Activated CD8-positive, alpha-beta memory T cell treated with anti-CD3 and anti-CD28 coated beads for 48 hours (primary cell): ENCODE measurements at places on chromosomes 11 and 22.

DNA sequence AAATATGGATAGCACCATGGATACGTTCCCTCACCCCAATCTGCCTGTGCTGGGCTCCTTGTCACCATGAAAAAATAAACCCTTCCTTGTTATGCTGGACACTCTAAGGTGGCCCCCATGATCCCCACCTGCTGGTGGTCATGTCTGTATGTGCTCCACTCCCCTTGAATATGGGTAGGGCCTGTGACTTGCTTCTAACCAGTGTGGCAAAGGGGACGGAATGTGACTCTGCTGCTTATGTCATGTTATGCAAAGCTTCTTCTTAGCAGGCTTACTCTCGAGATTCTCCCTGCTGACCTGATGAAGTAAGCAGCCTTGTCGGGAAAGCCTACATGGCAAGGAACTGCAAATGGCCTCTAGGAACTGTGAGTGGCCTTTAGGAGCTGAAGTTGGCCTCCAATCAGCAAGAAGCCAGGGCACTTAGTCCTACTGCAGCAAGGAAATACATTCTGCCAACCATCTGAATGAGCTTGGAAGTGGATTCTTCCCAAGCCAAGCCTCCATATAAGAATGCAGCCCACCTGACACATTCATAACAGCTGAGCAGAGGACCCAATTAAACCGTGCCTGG, 159.9 kb downstream of the CCDC34 start:
- DNase-seq, result no peak

DNA sequence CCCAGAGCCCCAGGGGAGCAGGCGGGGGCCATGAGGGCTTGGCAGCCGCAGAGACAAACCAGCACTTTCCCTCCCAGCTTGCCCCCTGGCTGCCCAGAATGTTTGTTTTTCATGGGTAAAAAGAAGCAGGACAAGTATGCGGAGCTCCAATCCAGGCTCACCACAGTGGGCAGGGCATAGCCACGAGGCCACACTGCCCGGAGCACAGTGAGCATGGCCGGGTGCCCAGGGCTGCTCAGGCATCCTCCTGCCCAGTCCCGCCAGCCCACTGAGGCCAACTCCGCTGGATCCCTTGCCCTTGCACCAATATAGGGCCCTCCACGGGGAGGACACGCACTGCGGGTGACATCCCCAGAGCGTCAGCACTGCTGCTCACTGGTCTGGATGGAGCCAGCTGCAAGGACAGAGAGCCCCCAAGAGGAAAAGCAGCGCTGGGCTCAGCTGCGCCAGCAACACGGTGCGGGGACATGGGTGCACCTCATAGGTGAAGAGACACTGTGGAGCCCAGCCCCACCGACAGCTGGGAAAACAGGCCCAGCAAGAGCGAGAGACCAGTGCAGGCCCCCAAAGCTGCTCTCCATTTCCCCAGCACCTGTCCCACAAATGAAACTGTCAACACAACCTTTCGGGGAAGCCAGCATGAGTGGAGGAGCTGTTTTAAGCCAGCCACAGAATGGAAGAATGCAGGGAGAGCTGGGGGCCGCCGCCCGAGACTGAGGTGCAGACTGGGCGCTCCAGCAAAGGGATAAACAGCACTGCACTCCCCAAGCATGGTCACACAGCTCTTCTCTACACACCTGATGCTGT, 24.8 kb downstream of the ARVCF start:
- no peak for DNase-seq

GRCh38 chr11:81010631-81011030, 1569.8 kb upstream of the TENM4 start:
- no peak for DNase-seq

DNA sequence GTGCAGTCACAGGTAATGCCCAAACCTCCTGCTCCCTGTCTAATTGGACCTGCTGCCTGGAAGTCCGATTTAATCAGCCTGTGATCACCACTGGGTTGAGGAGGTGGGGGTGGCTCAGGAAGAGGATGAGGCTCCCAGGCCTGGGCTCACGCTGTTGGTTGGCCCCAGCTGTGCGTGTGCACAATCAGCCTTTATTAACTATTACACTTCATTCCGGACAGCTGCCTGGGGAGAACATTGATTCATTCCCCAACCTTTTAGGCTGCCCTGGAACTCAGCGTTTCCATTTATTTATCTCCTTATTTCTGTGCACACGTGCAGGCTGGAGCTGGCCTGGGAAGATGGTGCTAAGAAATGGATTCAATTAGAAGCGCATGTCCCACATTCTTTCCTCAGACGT, 123.4 kb downstream of the DSCAML1 start:
- no peak for DNase-seq

- no peak for DNase-seq
Measured at GRCh38 chr11:111918390-111919256, at the start of gene C11orf52. C11orf52 (plus strand) TSS chr11:111918913; CDS start chr11:111918973, 60 bp downstream.

- DNase-seq, result no peak
Measured at GRCh38 chr11:115190196-115190595, 314.0 kb downstream of the CADM1 start.

GRCh38 chr11:1755692-1756561, 5.5 kb upstream of the IFITM10 start:
- DNase-seq, result no peak

- no peak for DNase-seq
Measured at GRCh38 chr11:120346233-120346632, 10.0 kb downstream of the ARHGEF12 start.

GRCh38 chr22:42228483-42228882, 42.0 kb downstream of the TCF20 start:
- no peak for DNase-seq

DNA sequence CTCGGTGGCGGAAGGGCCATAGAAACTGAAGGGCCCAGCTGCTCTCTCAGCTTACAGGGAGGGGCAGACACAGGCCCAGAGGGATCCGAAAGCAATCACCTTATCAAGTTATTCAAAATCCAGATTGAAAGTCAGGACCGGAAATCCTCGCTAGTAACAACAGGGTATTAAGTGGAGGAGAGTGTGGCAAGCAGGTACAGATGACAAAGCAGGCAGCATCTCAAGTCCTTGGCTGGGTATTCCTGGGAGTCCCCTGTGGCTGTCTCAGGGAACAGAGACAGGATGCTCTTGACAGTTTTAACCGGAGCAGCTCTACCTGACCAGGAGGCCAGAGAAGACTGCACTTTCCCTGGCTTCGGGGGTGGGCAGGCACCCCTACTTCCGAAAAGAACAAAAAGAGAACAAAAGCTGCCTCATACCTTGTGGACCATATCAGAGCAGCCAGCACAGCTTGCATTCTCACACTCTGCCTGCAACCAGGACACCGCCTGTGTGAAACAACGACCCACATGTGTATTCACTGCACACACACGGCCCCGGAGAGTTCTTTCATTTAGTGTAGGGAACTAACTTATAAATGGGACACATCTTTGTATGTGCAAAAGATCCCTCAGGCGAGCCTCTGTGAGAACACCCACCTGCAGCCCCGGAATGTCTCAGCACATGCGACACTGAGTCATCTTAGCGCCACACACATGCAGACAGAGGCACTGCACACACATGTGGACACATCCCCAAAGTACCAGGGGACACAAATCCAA, 78.3 kb downstream of the MICAL3 start:
- DNase-seq, result no peak

GRCh38 chr11:43908191-43908590, 27.6 kb downstream of the ALKBH3 start:
- DNase-seq, result no peak

- DNase-seq, result no peak
Measured at GRCh38 chr22:41557401-41558240, 3.2 kb upstream of the CSDC2 start.

GRCh38 chr11:117663414-117663813, 133.6 kb downstream of the DSCAML1 start:
- DNase-seq, result no peak

DNA sequence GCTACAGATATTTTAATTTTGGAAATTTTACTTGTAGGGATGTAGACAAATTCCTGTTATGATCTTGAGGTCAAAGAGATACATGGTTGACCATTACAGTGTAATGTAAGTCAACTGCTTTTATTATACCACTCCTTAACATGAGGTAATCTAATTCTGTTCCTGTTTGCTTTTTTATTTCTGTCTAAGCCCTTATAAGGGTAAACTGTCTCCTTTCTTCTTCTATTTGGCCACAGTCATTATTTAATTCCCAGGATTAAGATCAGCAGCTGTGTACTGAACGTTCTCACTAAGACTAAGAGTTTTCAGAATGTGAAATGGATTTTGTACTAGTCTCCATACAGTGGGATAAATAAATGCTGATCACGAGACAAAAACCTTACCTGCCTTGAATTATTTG, 32.8 kb downstream of the C2CD3 start:
- DNase-seq, result no peak

DNA sequence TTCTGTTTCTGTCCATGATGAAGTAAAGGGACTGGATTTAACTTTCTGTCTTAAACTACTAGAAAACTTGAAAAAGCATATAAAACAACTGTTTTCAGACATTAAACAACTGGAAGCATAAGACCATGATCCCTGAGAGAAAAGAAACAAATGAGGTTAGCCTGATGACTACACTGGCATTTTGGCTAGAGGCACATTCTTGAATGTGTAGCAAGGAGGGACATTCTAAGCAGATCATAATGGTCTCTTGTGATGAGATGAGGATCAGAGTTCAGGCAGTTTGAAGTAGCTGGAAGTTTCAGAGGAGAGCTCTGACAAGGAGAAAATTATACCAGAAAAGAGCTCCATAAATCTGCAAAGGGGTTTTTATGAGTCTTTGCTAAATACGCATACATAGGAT, 75.4 kb downstream of the AASDHPPT start:
- no peak for DNase-seq

- no peak for DNase-seq
Measured at GRCh38 chr22:44623771-44624510, 78.1 kb upstream of the PRR5 start.
